ENCODE measurements at places on chromosomes 2 and 18.

DNA sequence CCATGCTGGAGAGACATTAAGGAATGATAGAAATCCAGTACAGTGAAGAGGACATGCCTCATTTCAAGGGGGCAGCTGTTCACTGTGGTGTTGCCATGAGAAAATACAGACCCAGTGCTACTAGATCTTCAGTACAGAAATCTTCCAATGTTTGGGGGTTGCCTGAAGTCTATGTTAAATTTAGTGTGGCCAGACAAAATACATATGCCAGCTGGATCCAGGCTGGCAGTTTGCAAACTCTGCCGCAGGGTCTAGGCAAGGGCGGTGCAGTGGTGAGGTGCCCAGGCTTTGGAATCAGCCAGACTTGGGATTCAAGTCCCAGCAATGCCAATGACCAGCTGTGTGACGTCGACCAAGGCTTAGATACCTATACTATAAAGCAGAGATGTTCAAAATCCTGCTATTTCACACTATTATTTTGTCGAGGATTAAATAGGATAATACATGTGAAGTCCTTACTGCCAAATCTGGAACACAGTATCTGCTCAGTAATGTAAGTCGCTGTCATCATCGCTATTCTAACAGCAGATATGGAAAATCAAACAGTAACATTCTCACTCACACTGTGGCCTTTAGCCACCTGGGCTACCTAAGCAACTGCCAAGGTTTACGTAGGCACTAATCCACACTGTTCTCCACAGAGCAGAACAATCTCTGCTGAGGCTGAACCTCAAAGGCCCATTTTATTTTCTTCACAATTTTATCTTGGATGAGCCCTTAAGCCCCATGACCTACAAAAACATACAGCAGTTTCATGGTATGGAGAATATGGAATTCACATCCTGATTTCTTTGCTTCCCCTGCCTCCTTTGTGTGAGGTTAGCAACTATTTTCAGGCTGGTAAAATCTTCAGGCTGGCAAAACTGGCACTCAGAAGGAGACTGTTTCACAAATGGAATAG is 5.9 kb upstream of the TMSB10 start:
- DNase-seq, result no peak

GRCh38 chr2:119823734-119824334 is 64.1 kb downstream of the PTPN4 start:
- DNase-seq, result peak; percentile 76

DNA sequence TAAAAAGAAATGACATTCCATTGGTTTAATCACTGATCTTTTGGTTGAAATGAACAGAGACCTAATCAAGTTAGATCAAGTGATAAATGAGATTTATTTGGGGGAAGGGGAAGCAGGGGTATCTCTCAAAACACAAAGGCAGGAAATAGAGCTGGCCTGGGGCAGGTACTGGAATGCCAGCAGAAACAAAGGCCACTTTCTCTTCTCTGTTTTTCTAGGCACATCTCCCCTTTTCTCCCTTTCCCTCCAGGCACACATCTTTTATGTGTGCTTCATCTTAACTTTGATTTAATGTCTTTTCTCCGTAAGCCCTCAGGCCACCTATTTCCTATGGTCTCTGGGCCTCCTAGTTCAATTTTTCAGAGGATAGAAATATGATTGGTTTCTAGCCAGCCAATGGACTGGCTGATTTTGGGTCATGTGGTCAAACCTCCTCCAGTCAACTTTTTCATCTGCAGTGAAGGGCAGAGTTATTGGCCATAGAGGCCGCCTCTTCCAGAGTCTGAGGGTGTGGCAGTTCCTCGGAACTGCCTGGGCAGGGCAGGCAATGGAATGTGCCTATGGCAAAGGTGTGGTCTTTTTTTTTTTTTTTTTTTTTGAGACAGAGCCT is 58.9 kb upstream of the FAM136A start:
- no peak for DNase-seq

GRCh38 chr2:101870444-101870843 is 121.3 kb upstream of the IL1R2 start:
- DNase-seq, result no peak

- no peak for DNase-seq
Observed at GRCh38 chr2:96548558-96549465, 12.3 kb downstream of the ARID5A start.

GRCh38 chr2:68594674-68595492 is 48.5 kb upstream of the PROKR1 start:
- DNase-seq, result peak; percentile 53

DNA sequence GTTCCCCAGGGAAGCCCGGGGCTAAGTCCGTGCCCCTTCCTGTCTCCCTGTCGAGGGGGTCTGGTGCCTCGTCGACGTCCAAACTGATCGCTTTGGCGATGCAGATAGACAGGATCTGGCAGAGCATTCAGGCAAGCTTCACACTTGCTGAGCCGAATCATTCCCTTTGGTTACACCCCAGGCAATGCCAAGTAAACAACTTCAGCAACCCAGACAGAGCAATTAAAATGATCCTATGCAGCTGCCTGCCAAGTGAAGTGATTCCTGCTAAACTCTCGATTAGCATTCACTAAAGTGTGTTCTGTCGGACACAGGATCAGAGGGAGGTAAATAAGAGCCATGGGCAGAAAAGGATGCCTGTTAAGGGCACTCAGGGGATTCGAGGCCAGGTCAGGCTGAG is 108.2 kb upstream of the RAB12 start:
- DNase-seq, result no peak

DNA sequence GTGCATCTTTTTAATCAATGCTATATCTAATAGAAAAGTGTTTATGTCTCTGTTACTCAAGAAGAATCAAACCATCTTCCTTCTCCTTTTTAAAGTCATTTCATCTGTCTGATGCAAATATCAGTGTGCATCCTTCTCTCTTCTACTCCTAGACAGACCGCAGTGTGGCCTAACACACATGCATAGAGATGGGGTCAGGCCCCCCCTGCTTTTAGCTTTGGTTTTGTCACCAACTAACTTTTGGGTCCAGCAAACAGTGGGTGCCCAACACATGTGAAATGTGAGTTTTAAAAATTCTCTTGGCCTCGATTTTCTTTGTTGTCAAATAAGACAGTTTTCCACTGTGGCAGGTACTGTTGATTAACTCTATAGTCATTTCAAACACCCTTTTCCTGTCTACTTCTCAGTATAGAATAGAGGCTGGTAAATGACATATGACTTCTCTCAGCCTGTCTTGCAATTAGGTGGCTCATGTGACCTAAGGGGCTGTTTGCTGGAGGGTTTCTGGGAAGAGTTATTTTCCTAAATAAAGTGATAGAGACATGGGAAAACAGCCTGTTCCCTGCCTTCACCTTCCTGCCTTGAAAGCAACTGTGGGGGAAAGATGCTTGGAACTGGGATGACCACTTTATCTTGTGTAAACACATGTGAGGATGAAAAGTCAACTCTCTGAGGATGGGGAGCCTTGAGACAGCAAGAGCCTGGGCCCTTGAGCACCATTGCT is 65.7 kb upstream of the DARS1 start:
- DNase-seq, result no peak

- peak; percentile 81 for DNase-seq
Observed at GRCh38 chr2:216339456-216340279, 32.6 kb downstream of the MARCHF4 start.

GRCh38 chr2:66813525-66813924 is 378.6 kb downstream of the MEIS1 start:
- DNase-seq, result no peak

- no peak for DNase-seq
Observed at GRCh38 chr18:34764451-34764850, 54.4 kb downstream of the DTNA start.

DNA sequence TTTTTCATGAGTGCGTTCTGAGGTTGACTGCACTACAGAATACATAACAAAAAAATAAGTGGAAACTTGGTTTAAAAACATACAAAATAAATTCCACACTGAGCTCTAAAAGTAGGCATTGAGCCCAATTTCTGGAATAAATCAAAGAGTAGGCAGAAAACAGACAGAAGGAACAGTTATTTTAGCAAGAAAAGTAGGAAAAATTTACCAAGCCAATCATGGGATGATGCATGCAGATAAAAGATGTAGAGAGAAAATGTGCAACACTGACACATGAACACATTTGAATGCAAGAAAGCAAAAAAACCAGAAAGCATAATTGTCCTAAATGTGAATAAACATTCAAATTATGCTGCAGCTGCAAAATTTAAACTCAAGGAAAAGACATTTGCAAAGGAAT is 308.3 kb downstream of the DLGAP1 start:
- no peak for DNase-seq
